ENCODE measurements at places on chromosomes 16 and 17.

DNA sequence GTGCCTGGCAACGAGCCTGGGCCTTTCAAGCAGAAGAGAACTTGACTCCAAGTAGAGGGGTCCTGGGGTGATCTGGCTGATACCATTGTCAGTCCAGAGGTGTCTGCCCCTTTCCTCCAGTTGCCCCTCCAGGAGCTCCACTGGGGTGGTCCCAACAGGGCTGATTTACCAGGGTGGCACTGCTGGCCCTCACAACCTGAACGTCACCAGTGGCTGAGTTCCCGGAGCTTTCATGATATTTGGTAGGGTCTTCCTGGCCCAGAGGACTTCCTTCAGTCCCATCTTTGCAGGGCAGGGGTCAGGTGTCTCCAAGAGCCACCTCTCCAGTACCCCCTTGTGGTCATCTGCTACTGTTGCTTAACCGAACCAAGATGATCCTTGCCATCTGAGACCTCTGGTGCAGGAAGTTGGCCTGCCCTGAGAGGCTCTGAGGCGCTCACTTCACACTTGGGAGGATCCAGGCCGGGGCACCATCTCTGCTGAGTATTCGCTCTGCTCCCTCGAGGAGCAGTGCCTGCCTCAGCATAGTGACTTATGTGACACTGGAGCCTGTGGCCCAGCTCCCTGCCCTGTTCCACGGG lies 3.5 kb downstream of the LIMD2 start:
- DNase-seq: peak; percentile 57

DNA sequence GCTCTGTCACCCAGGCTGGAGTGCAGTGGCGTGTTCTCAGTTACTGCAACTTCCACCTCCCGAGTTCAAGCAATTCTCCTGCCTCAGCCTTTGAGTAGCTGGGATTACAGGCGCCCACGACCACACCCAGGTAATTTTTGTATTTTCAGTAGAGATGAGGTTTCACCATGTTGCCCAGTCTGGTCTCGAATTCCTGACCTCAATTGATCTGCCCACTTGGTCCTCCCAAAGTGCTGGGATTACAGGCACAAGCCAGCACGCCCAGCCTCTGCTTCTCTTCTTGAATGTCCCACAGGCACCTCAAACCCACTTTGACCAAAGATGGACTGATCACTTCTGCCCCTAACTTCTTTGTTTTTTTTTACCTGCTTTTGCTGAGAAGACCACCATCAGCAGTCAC lies 4.6 kb upstream of the ARL5C start:
- no peak for DNase-seq

- DNase-seq: no peak
Measured at GRCh38 chr17:38338053-38338452, 5.7 kb downstream of the GPR179 start.

GRCh38 chr16:84247844-84248243 lies 8.0 kb upstream of the KCNG4 start:
- DNase-seq: no peak

DNA sequence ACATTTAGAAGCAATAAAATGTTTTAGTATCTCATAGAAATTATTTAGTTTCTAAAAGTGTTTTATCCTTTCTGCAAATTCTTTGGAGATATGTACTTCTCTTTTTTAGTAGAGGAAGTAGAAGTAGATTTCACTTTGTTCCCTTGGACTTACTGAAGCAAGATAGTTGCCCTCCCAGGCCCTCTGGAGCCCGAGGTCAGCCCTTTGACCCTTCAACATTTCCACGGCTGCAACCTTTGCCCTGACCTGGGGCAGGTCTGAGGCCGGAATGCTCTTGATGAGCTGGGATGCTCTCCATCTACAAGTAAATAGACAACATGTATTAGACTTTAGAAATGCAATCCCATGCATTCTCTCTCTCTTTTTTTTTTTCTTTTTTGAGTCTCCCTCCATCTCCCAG lies 167.5 kb downstream of the CDK5R1 start:
- DNase-seq: no peak

DNA sequence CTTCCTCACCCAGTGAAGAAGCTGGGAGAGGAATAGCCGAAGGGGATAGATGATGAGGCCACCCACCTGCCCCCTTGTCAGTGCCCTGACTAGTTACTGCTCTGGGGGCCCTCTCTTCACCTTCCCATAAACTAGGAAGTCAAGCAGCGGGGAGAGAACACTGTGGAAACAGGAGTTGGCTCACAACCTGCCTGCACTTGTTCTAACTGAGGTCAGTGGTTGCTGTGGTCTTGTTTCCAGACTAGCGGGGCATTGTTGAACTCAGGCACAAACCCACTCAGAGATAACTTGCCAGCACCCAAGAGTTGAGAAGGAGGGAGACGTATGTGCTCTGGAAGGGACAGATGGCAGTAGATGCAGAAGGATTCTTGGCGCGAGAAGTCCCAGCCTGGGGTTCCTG lies 48.6 kb upstream of the DDX52 start:
- DNase-seq: no peak

DNA sequence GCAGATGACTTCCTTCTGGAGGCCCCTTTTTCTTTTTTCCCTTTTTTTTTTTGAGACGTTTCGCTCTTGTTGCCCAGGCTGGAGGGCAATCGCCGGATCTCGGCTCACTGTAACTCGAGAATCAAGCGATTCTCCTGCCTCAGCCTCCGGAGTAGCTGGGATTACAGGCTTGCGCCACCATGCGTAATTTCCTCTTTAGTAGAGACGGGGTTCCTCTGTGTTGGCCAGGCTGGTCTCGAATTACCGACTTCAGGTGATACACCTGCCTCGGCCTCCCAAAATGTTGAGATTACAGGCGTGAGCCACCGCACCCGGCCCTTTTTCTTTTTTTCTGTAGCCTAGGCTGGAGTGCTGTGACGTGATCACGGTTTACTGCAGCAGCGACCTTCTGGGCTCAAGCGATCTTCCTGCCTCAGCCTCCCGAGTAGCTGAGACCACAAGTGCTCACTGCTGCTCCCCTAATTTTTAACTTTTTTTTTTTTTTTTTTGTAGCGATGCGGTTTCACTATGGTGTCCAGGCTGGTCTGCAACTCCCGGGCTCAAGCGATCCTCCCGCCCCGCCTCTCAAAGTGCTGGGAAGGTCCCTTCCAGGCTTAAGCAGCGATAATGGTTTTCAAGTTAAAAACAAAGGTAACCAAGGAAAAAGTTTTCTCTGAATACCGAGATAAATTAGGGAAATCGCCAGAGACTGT lies 956 bp upstream of the IST1 start:
- DNase-seq: peak; percentile 65

DNA sequence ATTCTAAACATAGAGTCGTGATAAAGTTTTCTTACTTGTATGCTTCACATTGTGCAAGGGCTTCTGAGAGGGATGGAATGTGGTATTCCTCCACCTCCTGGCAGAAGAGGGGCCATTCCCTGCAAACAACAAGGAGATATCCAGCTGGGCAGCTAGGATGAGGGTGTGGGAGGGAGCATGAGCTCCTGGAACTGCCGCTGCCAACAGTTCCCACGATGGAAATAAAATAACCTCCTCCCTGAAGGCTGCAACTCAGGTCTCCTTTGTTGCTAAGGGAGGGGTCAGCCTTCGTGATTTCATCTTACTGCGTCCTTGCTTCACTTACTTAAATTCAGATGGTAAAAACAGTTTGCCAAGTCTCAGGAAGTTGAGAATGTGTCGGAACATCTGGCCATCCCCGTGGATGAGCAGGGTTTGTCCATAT lies 15.6 kb downstream of the PLEKHG4 start:
- no peak for DNase-seq

DNA sequence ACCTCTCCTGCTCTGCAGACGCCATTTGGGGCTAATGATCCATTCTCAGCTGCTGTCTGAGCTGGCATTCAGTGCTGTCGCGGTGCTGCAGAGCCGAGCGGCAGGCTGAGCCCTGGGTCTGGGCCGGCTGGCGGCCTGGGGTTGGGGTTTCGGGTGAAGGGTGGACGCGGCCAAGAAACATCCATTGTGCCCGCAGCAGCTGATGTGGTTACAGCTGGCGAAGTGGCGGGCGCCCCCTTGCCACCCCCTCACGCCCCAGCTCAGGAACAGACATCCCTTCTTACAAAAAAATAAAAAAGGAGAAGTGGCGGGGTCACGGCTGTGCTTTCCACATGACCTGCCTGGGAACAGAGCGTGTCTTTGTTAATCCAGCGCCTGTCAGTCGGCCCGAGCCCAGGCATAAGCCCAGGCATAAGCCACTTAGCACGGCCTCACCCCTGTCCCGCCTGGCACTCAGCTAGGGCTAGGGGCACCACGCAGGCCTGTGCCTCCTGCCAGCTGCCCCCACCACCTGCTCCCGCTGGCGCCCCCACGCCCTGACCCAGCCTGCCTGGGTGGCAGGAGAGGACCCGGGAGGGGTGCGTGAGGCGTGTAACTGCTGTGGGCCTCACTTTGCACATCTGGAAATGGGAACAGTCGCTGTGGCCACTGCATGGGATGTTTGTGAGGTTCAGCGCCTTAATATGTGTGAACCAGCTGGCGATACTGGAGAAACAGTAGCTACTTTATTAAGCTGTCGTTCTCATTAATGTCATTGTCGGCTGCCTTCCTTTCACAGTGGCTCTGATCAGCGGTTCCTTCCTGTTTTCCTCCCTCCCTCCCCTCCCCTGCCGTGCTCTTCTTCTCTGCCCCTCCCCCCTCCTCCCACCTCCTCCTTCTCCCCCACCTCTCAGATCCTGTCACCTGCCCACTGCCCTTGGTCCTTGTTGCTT lies 197.7 kb upstream of the CIBAR2 start:
- DNase-seq: peak; percentile 80

- DNase-seq: no peak
Measured at GRCh38 chr17:35790841-35791240, 4.6 kb downstream of the MMP28 start.

DNA sequence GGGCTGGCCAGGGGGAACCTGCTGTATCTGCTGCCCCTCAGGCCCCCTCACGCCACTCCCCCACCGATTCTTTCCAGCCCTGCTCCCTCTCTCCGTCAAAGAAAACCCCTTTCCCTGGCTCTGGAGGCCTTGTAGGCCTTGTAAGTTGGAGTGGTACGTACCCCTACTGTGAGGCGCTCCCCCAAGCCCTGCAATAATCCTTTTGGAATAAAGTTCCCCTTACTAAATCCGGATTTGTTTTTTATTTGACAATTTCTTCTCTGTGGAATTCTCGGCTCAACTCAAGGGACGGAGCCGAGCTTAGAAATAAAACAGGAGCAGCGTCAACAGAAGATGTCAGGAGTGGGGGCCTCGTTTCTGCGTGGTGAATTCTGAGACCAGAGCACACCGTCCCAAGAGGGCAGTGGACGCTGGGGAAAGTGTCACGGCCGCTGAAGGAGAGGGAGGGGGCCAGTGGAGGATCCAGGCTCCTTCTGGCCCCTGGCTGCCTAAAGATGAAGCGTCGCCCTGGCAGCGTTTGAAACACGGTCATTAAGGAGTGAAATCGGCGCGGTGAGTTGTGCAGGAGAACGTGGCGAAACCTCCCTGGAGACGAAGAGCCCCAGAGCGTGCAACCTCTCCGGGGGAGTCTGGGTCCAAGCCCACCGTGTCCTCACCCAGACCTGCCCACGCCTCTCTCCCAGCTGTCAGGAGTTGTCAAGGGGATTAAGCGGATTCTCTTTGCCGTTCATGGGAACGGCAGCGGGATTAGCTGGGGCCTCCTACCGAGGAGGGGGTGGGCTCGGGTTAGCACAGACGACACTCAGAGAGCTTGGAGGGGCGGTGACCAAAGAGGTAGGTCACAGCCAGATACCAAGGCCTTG lies 47.0 kb downstream of the SLC7A5 start:
- no peak for DNase-seq

DNA sequence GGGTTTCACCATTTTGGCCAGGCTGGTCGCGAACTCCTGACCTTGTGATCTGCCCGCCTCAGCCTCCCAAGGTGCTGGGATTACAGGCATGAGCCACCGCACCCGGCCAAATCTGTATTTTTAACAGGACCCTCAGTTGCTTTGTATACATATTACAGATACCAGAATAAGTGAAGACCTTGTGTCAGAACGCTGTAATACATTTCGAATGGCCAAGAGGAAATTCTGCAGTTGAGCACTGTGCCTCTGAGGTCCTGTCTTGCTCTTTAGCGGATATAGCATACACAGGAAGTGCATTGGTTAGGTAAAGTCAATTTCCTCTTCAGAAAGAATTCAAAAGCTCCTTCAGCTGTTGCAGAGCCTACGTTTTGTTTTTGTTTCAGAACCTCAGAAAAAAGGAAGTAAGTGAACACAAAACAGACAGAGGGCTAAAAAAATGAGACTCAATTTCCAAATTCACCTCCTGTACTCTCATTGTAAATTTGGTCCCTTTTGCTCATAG lies 15.7 kb downstream of the CRLF3 start:
- DNase-seq: no peak

DNA sequence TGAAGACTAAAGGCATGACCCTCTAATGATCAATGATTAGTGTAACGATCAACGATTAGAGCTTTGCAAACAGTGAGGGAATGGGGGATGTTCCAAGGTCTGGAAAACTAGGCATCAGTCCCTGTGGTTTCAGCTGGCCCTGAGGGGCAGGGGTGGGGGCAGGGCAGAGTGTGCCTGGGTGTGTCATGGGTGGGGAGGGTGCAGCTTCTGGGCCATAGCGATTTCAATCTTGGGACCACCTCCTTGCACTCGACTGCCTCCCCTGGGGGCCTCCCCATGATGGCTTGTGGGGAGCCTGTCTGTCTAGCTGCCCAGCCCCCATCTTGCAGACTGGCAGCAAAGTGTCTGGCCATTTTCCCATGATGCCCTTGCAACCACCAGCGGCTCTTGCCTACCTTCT lies 8.4 kb downstream of the TAC4 start:
- DNase-seq: no peak

- DNase-seq: no peak
Measured at GRCh38 chr16:86508947-86509758, 1.2 kb upstream of the FOXF1 start.

DNA sequence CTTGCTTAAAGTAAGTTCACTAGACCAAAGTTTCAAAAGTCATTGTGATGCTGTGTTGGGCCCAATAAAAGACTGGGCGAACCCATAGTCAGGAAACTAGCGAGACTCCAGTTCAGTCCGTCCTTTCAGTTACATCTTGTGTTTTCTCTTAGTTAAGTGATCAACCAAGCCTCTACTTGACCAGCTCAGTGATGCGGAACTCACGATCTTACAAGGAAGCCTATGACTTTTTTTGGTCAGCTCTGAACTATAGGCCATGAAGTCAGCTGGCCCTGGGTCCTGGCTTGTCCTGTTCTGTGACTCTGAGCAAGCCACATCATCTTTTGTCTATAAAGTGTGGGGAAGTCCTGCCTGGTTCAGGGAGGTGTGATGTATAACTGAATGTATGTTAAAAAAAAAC lies 21.7 kb upstream of the WSCD1 start:
- DNase-seq: no peak

- no peak for DNase-seq
Measured at GRCh38 chr17:78019367-78019975, 61.0 kb downstream of the TNRC6C start.

Data from Peyer's patch (tissue), 4 donors.